Hepatocyte (in vitro differentiated cells): ENCODE measurements at places on chromosomes 7 and 10. TPM values are rescaled to one million over a fixed set of nuclear protein-coding genes. Genes with fewer than 3 reads are reported as not detected.
A peak's percentile ranks its signal among the peaks of the same experiment; 100 is the strongest.

The DYNC1I1 gene
- 2.5 and 4.6 TPM in 2 replicates for total RNA-seq

The HNRNPA2B1 gene
- total RNA-seq: 193 and 215 TPM in 2 replicates

The OR2A5 gene
- total RNA-seq: 0.44 and 0.77 TPM in 2 replicates

The BRI3 gene
- total RNA-seq: 71.5 and 84.0 TPM in 2 replicates

The ZNF398 gene
- total RNA-seq: 10.7 and 12.5 TPM in 2 replicates

- H3K4me1 ChIP-seq: peaks cover 44% of the 10 kb centered on the region
- no peak overlapping the region for H3K27ac ChIP-seq
- no peaks in the 10 kb centered on the region for H3K36me3 ChIP-seq
Measured at GRCh38 chr7:101868191-101868950, 50.9 kb downstream of the CUX1 start.

- peaks cover 32% of the 10 kb centered on the region for H3K4me1 ChIP-seq
- H3K4me3 ChIP-seq: peak overlapping the region; percentile 98
- H3K27ac ChIP-seq: peak overlapping the region; percentile 99
- DNase-seq: peak; percentile 59
- no peaks in the 10 kb centered on the region for H3K27me3 ChIP-seq
Measured at GRCh38 chr7:77537778-77538280, 734 bp downstream of the PTPN12 start.

DNA sequence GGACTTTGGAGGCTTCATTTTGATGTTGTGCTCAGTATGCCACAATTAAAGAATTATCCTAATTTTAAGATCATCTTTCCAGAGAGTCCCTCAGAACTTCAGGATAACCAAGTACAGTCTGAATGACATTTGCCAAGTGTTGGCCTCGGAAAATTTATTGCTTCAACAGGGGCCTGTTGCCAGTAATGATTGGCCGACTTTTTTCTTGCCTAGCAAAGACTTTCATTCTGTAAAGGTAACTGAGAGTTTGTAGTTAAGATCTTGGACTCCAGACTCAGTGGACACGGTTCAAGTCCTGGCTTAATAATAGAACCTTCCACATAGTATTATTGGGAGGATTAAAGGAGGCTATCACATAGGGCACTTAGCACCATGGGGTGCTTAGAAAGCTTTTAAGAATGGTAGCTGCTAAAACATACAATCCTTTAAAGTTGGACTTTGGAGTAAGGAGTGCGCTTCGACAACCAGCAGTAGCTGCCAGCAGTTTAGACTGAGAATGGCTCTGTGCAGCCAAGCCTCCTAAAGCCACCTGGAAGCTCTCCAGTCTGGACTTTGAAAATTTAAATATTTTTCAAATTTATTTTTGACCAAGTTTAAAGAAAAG lies 90.0 kb downstream of the PLCE1 start:
- no peak overlapping the region for H3K4me3 ChIP-seq
- H3K27ac ChIP-seq: no peak overlapping the region
- H3K27me3 ChIP-seq: no peaks in the 10 kb centered on the region
- DNase-seq: no peak
